Cardiac muscle cell (in vitro differentiated cells and primary cell): ENCODE measurements at places on chromosomes 12 and 14. TPM values are rescaled to one million over a fixed set of nuclear protein-coding genes. Genes with fewer than 3 reads are reported as not detected.

LIN7A gene
- polyA plus RNA-seq: 3.0 and 9.2 TPM in 2 replicates

PRH2 gene
- 0.43 and 2.1 TPM in 2 replicates for polyA plus RNA-seq

HOXC13 gene
- not detected in 2 replicates for polyA plus RNA-seq

SYCP3 gene
- 0.49 and 0.76 TPM in 2 replicates for polyA plus RNA-seq

ANO6 gene
- polyA plus RNA-seq: 36.0 and 53.1 TPM in 2 replicates

SLC4A8 gene
- polyA plus RNA-seq: 1.9 and 9.8 TPM in 2 replicates

CAPZA3 gene
- polyA plus RNA-seq: not detected in 2 replicates

DENR gene
- 87.6 and 88.2 TPM in 2 replicates for polyA plus RNA-seq

DPY19L2 gene
- polyA plus RNA-seq: 12.9 and 18.2 TPM in 2 replicates

ACSS3 gene
- 15.9 and 18.5 TPM in 2 replicates for polyA plus RNA-seq

NRXN3 gene
- 0.51 and 1.5 TPM in 2 replicates for polyA plus RNA-seq

CISTR gene
- 0.34 and 0.55 TPM in 2 replicates for polyA plus RNA-seq
